ENCODE measurements at places on chromosomes 5 and 9. TPM values are rescaled to one million over a fixed set of nuclear protein-coding genes. Genes with fewer than 3 reads are reported as not detected.

IL7R gene
- polyA plus RNA-seq = 1.3 TPM

PAPPA gene
- polyA plus RNA-seq = 8.4 TPM

ANKRD34B gene
- 0.26 TPM for polyA plus RNA-seq

GMCL2 gene
- not detected for polyA plus RNA-seq

ENTREP1 gene
- polyA plus RNA-seq = 2.4 TPM

ACTBL2 gene
- polyA plus RNA-seq = not detected

DNA sequence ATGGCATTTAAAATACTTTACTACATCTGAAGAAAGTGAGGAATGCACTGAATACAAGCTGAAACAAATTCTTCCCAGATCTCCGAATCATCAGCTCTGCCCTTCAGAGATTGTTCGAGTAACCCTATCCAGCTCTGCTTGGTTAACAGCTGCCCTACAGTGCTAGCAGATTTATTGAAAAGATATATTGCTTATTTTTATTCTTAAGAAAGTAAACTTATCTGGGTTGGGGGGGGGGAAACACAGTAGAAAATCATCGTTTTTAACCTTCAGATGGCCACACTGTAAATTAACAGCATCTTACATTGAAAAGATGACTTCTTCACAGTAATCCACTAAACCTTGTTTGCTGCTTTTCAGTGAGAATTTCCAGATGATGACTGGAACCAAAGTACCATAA is 210.8 kb downstream of the NFIB start:
- DNase-seq = no peak

DNA sequence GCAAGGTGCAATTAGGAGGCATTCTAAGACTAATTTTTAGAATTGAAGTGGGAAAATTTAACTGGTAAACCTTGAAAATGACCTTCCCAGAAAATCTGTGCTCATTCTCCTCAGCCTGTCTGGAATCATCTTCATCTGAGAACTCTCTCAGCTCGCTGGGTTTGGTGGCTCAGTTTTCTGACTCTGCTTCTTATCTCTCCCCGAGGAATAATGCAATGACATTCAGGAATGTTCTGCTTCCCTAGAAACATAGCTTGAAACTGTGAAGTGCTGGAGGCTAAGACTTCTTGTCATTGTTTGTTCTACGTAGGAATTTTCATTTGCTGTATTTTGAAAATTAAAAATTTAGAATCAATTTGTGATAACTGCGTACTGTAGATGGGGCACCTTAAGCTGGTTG is 86.6 kb downstream of the KCNN2 start:
- no peak for DNase-seq

DNA sequence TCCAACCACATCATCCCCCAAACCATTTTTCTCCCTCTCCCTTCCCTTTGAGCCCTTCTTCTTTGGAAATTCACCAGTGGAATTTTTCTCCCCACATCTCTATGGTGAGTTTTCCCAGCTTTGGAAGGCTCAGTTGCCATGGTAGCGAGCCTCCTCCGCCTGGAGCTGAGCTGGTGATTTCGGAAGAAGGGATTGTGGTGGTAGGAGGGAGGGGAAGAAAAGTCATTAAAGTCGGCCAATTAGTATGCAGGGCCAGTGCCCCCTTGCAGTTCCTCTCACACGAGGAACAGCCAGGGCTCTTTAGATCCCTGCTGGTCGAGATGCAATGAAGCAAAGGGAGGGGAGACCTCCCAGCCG is 322.0 kb downstream of the NTRK2 start:
- DNase-seq = no peak

DNA sequence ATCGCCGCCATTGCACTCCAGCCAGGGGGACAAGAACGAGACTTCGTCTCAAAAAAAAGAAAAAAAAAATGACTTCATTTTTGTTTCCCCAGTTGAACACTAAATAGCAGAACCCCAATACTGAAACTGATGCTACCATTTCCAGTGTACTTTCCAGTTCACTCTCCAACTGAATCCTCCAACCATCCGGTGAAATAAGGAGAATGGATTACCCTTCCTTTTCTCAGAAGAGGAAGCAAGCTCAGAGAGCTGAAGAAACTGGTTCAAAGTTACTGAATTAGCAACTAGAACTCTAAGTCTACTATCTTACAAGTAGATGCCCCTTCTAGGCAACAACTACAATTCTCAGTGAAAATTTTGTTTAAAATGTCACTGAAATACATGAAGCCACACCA is 3.9 kb downstream of the FAM13B start:
- no peak for DNase-seq

- no peak for DNase-seq
These were observed 284.5 kb downstream of the RFX3 start for GRCh38 chr9:3241290-3241689.

DNA sequence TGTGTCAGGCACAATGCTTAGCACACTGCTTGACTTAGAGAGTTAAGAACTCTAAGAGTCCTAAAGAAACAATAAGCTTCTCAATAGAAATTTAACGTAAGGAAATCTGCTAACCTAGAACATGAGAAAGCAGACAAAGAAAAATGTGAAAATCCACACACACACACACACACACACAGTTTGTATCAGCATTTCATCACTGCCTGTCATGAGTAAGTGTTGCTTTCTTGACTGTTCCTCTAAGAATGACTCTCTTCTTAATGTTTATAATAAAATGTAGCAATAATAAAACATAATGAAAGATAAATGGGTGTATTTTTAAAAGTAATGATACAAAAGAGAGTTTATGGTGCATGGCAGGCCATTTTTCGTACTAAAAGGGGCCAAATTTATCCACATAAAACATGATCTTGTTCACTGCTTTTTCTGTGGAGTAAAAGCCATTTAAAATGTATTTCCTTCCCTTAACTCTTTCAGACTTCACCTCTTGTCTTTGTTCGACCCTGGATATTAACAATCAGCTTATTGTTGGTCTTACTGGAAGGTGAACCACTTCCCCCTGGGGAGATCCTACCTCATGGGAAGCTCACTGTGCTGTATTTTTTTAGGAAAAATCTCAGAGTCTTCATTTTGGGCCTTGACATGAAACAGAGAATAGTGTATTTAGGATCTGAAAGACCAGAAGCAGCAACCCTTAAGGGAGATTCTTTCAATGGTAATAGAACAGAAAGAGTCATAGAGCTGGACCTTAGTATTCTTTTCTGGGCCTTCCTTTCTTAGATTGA is 107.3 kb upstream of the ANKRD55 start:
- no peak for DNase-seq

DNA sequence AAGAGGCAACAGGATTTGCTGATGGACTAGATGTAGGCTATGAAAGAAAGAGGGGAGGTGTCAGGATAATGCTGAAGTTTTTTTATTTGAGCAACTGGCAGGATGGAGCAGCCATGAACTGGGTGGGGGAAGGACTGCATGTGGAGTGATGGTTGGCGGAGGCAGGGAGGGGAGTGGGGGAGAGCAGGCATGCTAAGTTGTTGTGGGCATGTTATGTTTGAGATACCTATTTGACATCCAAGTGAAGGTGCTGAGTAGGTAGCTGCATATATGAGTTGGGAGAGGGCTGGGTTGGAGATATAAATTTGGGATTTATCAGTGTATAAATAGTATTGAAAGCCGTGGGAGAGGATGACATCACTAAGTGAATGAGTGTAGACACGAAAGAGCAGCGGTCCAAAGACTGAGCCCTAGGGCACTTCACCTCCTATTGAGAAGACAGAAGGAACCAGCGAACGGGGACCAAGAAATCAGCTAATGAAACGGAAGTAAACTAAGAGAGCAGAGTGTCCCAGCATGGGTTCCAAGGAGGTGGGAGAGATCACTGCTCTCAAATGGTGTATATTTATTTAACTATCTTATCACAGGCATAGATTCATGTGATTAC is 7.4 kb downstream of the BSPRY start:
- DNase-seq = no peak

GRCh38 chr9:8613346-8613825 is 813.8 kb upstream of the DMAC1 start:
- no peak for DNase-seq

- DNase-seq = no peak
These were observed 154.7 kb downstream of the FAM114A2 start for GRCh38 chr5:153883854-153884611.

Measured in renal pelvis (tissue), 12 donors.